Skeletal muscle cell (primary cell): ENCODE measurements at places on chromosomes 4 and X.

DNA sequence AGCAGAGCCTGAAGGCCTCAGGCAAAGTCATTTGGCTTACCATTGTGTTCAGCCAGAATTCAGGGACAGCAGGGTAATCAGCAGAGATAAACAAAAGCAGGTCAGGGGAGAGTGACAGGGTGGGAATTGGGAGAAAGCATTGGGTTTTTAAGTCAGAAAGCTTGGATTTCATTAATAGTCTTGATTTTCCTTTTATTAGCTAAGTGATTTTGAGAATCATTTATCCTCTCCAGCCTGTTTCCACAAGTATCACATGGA lies 410.1 kb downstream of the HNRNPD start:
- DNase-seq, result no peak

GRCh38 chr4:8081171-8081570 lies 77.4 kb downstream of the ABLIM2 start:
- DNase-seq, result no peak

DNA sequence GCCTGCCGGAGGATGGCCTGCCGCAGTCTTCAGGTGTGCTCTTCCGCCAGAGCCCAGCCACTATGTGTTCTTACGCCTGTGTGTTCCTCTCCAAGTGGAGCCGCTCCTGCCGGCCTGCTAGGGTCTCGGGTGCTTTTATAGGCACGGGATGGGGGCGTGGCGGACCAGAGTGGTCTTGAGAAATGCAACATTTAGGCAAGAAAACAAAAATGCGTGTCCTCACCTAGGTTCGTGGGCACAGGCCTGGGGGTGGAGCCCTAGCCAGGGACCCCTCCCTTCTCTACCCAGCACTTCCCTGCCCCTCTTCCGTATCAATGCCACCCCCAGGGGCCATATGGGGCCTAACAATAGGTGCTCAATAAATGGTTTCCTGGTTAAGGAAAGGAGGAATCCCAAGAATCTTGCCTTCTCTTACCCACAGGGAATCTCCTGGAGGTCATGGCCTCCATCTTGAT lies 34.4 kb upstream of the LRBA start:
- DNase-seq, result no peak

DNA sequence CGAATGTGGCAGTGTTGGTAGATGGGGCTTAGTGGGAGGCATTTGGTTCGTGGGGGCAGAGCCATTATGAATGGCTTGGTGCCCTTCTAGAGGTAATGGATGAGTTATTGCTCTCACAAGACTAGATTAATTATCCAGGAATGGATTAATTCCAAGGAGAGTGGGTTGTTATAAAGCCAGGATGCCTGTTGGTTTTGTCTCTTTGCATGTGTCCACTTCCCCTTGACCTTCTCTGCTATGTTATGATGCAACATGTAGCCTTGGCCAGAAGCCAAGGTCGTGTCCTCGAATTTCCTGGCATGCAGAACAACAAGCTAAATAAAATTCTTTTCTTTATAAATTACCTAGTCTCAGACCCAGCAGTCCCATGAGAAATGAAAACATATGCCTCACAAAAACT lies 111.2 kb upstream of the PLS3 start:
- peak; percentile 12 for DNase-seq

DNA sequence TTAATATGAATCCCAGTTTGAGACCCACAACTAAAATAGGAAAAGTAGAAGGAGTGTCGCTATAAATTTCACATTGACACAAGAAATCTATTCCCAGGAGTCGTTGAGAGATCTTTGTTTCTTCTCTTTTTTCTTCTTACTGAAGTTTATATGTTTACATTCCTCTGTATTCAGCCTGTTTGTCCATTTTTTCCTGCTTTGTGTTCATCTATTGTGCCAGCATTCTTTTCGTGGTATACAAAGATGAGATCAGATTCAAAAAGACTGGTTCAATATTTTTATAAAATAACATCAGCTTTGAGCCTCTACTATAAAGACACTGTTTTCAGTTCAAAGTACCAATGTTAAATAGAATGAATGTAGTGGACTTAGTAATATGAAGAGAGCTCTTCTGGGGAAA lies 95.4 kb upstream of the MYOZ2 start:
- DNase-seq, result no peak

- no peak for DNase-seq
Observed at GRCh38 chr4:87002682-87003043, 67.9 kb downstream of the AFF1 start.

DNA sequence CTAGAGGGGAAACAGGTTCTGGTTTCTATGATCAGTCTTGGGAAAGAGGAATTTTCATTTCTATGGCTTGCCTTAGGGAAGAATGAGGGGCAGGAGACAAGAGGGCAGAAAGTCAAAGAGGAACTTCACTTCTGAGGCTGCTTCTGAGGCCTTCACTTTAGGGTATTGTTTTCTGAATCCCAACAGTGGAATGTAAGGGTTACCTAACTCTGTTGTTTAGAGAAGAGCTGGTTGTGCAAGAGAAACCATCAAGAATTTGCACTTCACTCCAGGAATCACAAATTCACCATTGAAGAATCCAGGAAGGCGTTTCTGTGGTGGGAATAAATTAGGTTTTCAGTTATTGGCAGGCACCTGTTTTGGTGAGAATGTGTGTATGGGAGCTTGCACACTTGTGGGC lies 126.7 kb upstream of the AMOT start:
- no peak for DNase-seq

DNA sequence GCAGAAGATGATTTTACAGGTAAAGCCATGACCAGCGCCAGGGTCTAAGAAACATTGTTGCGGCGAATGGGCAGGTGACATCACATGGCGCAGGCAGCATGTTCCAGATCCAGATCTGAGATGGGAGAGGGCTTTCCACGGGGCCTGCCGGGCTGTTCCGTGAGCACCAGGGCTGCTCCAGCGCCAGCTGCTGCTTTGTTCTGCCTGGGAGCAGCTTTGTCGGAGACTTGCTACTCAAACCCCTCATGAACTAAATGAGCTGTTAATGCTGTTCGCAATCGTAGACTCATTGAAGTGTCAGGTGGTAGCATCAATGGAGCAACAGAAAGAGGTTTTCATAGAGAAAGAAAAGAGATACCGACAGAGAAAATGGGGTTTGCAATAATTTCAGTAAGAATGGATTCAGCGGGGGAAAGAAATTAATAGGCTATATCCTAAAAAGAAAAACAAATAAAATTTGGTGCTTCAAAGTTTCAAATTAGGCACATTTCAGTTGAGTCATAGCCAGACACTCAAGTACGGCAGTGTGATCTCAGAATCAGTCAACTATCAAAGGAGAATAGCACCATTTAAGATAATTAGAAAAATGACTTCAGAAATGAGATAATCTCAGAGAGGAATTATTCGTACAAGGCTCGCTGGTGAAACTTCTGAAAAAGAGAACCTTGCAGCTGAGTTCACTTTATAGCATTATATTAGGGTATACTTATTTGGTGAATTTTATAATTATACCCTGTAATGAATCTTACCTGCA lies 23.9 kb downstream of the SORBS2 start:
- no peak for DNase-seq

DNA sequence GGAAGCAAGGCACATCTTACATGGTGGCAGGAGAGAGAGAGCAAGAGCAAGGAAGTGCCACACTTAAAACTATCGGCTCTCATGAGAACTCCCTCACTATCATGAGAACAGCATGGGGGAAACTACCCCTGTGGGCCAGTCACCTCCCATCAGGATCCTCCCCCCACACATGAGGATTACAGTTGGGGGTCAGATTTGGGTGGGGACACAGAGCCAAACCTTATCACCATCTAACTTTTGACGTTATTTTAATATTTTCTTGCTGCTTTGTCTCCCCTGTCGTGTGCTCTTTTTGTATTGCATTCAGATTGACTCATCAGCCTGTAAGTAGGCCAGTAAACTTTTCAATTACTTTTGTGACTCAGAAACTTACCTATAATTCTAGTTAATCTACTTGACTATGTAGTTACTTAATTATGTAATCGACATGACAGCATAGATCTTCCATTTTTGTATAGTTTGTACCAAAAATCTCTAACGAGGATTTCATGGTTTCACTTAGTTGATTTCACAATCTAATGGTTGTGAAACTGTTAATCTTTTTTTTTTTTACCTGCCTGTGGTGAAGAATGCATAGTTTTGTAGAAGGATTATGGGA lies 18.3 kb downstream of the STIM2 start:
- DNase-seq, result no peak

DNA sequence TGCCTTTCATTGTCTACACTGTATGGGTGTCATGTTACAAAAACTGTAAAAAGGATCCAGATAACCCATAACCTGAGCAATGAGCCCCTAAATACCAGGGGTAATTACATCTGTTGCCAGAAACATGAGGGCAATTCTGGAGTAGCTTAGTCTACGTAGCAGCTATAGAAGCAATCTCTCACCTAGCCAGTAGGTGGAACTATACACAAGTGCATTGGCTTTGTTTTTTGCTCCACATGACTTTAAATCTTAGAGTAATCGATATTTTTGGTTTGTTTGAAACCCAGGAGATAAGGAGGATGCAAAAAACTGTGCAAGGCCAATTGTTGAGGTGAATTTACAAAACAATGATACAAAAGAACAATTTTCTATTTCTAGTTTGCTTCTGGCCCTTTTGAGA lies 57.5 kb downstream of the GPR82 start:
- DNase-seq, result no peak

DNA sequence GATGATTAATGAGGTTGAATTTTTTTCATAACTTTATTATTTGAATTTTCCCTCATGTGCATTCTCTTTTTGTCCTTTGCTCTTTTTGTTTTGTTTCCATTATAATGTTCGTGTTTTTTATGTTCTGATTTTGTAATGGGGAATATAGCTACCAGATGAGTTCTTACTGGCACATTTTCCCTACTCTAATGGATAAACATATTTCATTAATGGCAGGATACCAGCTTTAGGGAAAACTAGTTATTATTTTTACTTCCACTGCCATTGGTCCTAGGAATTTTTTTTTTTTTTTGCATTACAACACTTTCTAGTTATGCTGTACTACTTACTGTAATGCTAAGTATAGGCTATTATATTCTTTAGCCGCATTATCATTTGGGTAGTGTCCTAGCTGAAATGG lies 286.3 kb downstream of the SPRY1 start:
- no peak for DNase-seq

DNA sequence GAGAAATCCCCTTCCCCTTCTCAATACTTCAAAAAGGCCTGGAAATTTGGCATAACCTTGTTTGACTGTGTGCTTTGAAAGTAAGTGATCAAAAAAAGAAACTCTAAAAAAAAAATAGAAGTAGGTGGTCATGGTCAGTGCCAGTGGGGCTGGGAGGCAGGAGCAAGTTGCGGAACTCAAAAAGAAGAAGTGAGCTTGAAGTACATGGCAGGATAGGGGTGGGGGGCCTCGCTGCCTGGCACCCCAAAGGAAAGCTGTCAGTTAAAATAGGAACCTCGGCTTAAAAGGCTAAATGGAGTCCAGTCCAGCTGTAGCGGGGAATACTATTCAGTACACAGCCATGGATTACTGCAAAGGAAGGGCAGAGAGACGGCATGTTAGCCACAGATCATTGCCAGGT lies 12.2 kb upstream of the NKRF start:
- no peak for DNase-seq

DNA sequence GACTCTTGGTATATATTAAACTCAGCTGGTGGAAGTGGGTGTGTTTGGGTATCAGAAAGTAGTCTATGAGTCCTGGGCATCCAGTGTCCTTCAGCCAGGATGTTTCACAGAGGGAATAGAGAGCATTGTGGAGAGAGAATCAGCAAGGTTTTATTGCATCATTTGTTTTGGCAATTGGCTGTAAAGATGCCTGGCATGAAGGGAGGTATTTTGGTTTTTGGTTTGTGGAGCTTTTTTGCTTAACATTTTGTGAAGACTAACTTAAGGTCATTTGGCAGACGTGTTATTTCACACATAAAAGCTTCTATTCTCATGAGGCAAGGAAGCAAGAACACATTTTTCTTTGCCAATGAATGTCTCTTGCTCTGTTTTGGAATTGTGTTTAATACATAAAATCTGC lies 71.1 kb downstream of the DCLK2 start:
- DNase-seq, result peak; percentile 53

- no peak for DNase-seq
Observed at GRCh38 chr4:139833151-139833910, 167.7 kb downstream of the MGST2 start.

GRCh38 chr4:65007841-65008439 lies 598.7 kb upstream of the TECRL start:
- DNase-seq, result peak; percentile 2

- DNase-seq, result no peak
Observed at GRCh38 chrX:100973411-100973810, 3.9 kb downstream of the ARL13A start.

DNA sequence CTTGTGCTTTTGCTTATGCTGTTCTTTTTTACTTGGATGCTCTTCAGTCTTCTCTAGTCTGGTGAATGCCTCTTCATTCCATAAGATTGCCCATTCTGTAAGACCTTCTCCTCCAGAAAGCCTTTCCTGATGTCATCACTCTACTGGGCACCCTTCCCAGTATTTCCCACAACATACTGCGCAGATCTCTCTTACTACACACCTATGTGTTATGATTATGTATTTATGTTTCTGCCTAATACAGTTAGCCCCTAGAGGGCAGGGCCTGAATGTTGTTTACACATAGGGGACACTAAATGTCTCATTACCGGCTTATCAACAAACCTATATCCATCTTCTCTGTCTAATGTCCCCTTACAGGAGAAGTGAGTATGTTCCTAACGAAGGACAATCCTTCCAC lies 21.1 kb downstream of the AIFM1 start:
- no peak for DNase-seq

- no peak for DNase-seq
Observed at GRCh38 chr4:145375416-145375815, 106.2 kb upstream of the SMAD1 start.

DNA sequence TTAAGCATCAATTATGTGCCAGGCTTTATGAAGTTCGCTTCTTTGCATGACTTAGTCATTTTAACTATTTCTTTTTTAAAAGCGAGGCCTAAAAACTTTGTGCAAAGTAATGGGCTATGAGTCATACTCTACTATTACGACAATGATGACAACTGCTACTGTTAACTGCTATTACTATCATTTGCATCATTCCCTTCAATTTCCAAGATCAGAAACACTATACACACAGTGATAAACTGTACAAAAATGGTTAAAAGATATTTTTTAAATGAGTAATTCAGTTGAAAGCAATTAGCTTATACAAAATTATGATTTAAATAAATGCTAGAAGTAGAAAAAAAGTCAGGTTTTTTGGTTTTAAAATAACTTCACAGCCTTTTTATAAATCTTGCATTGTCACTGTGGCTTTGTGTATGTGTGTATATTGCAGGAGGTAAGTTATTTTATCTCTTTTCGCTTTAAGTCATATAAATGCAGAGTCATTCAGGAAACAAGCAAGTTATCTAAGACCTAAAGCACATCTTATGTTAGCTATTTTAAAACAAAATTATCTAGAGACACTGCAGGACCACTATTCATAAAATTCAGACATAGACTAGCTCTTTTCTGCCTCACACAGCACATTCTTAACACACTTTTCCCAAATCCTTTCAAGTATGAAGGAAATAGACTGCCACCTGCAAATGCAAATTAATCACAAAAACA lies 18.5 kb upstream of the CXCL3 start:
- DNase-seq, result peak; percentile 81

DNA sequence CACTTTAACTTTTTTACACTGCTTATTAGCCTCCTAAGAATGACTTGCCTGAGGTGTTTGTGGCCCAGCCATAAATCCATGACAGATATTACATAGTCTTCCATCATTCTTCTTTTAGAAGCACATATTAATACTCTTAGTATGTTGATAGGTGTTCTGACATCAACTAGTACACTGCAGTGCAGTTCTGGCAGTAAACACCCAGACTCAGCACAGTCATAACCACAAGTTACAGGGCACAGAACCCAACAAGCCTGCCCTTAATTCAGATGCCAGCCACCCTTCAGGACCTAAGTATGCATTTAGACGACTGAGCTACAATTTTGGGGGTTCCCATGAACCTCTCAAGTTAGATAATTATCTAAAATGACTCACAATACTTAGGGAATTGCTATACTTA lies 36.5 kb upstream of the GUCY1B1 start:
- DNase-seq, result no peak
